ENCODE measurements at places on chromosomes 16 and 17.

GRCh38 chr17:63568563-63568962 lies 18.3 kb downstream of the DCAF7 start:
- no peak for DNase-seq

DNA sequence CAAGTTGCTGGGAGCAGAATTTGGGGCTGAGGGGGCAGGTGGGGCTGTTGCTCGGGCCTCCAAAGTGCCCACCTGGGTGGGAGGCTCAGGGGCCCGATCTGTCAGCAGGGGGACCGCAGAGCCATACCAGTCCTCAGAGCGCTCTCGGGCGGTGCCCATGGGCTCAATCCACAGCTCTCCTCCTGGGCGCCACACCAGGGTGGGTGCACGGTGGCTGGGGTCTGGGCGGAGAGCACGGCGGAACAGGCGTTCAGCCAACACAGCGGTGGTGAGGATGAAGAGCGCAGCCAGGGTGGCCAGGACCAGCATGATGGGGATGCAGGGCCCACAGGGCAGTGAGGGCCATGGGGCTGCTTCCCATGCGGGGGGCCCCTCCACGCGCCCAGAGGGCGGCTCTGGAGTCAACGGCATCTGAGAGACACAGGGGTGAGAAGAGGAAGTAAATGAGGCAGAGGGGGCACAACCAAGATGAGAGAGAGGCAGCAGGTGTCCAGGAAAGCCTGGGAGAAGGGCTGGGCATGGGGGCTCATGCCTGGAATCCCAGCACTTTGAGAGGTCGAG lies 1.2 kb downstream of the C16orf54 start:
- DNase-seq = no peak

- no peak for DNase-seq
Measured at GRCh38 chr16:49716339-49716934, 139.5 kb downstream of the ZNF423 start.

GRCh38 chr16:54892981-54893380 lies 37.7 kb upstream of the IRX5 start:
- DNase-seq = no peak

GRCh38 chr17:42675965-42676423 lies 800 bp downstream of the PLEKHH3 start:
- DNase-seq = no peak

- DNase-seq = no peak
Measured at GRCh38 chr16:18800293-18800692, 1.1 kb downstream of the ARL6IP1 start.

DNA sequence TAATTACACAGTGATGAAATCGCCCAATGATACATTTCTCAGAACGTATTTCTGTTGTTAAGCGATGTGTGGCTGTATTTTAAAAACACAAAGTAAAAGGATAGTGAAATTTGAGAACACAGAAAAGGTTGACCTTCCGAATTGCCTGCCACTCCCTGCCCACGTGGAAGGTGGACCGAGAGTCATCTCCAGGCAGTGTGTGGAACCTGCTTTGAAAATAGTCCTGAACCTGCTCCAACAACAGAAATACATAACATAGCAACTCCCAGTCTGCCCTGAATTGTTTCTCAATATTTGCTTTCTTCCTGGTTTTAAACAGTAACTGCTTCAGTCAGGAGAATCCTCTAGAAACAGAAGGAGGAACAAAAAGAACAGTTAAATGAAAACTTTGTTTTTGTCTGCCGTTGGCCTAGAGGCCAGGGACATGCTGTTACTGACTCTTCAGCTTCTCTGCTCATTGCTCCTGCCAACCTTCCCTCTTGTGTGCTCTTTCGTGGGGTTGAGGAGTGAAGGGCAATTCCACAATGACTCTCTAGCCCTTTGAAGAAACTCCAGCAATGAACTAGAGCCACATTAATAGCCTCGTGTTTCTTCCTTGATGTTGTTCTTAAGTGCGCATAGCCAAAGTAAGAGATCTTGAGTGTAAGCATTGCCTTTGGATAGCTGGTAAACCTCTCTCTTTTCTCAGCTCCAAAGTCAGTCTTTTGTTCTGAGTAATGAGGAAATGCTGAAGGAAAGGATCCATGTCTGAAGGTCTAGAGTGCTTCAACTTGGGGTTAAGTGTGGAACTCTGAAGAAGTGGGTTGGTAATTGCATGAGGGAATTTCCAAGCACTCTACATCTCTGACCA lies 452.5 kb upstream of the CCL2 start:
- no peak for DNase-seq

GRCh38 chr17:41824086-41824485 lies 11.3 kb downstream of the FKBP10 start:
- DNase-seq = no peak

DNA sequence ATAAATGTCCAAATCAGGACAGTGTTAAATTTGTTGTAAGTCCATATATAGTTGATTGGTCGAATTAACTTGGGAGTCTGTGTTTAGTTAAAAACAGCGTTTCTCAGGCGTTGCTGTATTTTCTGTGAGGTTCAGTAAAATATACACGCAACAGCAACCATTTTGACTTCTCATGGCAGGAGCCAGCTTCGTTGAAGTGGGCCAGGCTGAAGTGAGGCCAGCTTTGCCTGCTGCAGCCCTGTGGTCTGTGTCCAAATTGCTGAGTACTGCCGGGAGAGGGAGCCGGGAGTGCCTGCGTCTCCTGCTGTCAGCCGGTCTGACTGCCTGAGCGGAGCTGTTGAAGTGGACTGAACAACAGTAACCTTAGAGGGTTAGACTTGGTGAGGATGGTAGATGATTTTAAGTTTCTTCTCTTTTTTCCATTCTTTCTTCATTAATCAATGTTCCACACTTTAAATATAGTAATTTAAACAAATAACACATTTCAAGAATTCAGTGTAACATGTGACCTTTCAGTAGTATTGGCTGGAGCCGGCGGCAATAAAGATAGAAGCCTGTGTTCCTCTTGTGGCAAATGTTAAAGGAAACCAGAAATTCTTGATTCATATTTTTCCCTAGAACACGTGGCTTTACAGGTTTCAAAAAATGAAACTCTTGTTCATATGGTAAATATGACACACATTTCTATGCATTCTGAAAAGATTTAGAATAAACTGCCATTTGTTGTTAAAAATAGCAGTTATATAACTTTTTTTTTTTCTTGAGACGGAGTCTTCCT lies 37.0 kb upstream of the ZNF750 start:
- peak; percentile 58 for DNase-seq

- DNase-seq = no peak
Measured at GRCh38 chr17:12046786-12047185, 26.1 kb downstream of the MAP2K4 start.

- DNase-seq = no peak
Measured at GRCh38 chr17:7634384-7634783, 4.4 kb downstream of the SHBG start.

- DNase-seq = no peak
Measured at GRCh38 chr17:18218756-18219415, 6.5 kb upstream of the LLGL1 start.

- no peak for DNase-seq
Measured at GRCh38 chr17:42313773-42314566, 25.7 kb downstream of the STAT5A start.

DNA sequence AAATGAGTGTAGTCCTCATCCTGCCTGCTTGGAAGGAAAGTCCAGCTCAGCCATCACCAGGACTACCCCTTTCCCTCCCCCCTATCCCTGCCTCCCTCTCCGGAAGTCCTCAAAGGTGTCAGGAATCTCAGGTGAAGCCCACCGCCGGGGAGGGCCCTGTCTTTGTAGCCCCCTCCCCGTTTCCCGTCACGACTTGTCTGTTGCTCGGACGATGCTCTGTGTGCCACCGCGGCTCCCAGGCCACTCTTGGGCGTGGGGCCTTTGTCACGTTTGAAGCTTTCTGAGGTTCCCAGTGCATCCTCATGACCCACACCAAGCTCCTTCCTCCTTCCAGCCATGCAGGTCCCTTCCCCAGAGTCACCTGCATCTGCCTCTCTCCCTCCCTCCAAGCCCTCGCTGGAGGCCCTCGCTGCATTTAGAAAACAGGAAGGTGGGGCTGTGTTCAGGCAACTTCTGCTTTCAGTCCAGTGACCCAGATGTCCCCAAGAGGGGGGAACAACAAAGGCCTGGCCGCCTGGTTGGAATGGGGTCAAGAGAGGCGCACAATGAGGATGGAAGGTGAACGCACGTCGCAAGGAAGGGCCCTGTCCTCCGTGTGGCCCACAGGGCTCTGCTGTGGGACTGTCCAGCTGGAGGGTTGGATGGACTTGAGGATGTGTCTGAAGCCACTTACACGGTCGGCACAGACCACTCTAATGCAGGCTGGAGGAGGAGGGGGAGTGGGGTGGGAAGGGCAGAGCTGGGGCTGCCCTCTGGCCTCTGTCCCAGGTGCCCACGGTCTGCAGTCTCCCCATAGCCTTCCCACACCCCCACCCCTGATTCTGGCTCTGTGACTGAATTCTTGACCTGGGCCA lies 59.9 kb downstream of the OR1D5 start:
- no peak for DNase-seq

- no peak for DNase-seq
Measured at GRCh38 chr16:84138824-84139627, 6.0 kb downstream of the HSDL1 start.

DNA sequence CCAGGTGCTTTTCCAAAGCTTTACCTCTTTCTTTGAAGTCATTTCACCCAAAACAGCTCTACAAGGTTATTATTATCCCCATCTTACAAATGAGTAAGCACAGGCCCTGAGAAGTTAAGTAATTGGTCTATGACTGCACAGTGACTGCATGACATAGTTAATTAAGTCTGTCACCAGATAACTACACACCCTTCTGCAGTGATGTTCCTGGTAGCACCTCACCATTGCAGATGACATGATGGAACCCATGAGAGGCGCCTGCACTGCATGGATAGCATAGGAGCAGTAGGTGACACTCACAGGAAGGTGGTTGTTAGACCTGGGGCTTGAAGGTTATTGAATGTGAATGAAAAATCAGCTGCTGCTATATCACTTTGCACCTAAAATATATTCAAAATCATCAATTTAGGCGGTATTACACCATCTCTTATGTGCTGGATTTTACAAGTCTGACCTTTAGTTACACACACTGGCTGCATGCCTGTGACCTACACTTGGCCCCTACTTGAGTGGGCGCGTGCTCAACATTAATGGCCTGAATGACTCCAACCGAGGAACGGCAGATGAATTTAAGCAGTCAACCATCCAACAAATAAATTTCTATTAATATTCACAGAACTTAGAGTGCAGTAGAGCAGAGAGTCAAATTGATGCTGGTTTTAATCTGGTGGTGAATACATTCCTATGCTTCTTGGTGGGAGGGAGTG lies 239.6 kb downstream of the CDH11 start:
- no peak for DNase-seq

- no peak for DNase-seq
Measured at GRCh38 chr16:8644211-8645140, 23.0 kb downstream of the METTL22 start.

GRCh38 chr17:72429066-72429638 lies 308.3 kb downstream of the SOX9 start:
- no peak for DNase-seq

- DNase-seq = no peak
Measured at GRCh38 chr16:68406458-68407152, 41.7 kb downstream of the SMPD3 start.

- no peak for DNase-seq
Measured at GRCh38 chr16:88617268-88618031, 20.9 kb upstream of the IL17C start.

DNA sequence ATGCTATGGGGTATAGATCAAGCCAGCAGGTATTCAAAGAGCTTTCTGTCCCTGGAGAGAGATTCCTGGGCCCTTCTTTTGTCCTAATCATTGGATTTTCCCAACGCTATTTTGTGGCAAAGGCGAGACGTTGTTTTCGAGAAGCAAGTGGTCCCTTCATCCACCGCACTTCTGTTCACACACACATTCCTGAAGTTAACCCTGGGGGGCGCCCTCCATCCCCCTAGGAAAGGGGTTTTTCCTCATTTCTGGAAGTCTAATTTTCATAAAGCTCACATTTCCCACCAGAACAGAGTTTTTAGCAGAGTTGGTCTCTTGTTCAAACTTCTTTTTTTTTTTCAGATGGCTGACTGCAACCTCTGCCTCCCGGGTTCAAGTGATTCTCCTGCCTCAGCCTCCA lies 11.9 kb downstream of the SCGB1C2 start:
- DNase-seq = no peak

- DNase-seq = no peak
Measured at GRCh38 chr16:58399718-58400633, 7.7 kb downstream of the GINS3 start.

DNA sequence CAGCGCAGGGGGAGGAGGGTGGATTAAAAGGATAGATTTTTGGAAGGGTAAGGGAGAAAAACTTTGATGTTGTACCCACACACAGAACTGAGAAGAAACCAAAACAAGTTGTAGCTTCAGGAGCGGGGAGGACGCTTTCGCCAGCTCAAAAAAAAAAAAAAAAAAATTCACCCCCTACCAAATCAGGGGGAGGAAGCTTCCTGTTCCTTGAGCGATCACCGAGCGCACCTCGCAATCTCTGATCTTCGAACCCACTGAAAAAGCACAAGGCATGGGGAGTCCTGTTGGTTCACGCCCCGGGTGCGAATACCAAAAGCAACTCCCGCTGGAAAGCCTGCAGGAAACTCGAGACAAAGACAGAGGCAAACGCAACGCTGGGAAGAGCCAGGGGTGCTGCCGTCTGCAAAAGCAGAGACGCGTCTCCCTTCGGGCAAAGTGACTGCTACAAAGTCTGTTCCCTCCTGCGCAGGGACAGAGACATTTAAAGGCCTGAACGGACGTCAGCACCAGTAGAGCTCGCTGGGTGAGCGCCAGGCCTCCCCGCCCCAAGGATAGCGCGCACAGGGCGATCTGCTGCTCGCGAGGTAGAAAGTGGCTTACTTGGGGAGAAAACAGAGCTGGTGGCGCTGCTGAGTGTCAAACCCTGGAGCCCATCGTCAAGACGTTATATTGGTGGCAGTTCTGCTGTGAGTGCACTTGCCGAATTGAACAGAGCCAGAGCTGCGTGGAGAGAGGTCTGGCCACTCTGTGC lies 190.4 kb downstream of the USP22 start:
- DNase-seq = peak; percentile 21

DNA sequence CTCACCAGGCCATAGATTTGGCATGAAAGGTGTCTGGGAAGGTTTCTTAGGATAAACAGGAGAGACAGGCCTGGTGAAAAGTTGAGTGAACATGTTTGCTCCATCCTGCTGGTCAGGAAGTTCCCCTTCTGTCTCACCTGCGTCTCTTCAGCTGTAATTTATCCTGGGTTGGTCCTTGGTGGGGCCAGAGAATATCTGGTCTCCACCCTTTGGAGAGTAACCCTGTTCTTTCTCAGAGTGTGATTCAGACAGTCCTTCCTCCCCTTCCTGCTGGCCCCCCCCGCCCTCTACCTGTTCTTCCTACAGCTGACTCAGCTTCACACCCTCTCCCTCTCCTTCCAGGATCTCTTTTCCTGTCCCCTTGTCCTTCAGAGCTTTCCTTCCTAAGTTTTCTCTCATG lies 17.1 kb downstream of the MINK1 start:
- DNase-seq = no peak

- DNase-seq = no peak
Measured at GRCh38 chr17:70775679-70776078, 606.3 kb downstream of the KCNJ2 start.

GRCh38 chr17:6100891-6101500 lies 30.8 kb downstream of the WSCD1 start:
- DNase-seq = no peak

GRCh38 chr16:74951206-74951605 lies 33.7 kb downstream of the WDR59 start:
- DNase-seq = no peak

GRCh38 chr16:76614269-76614668 lies 337.1 kb downstream of the CNTNAP4 start:
- peak; percentile 42 for DNase-seq

- no peak for DNase-seq
Measured at GRCh38 chr17:46125831-46126230, 67.4 kb downstream of the KANSL1 start.

Measured in putamen (tissue), 1 donor.